ENCODE measurements at places on chromosomes 7 and 10.
A peak's percentile ranks its signal among the peaks of the same experiment; 100 is the strongest.

DNA sequence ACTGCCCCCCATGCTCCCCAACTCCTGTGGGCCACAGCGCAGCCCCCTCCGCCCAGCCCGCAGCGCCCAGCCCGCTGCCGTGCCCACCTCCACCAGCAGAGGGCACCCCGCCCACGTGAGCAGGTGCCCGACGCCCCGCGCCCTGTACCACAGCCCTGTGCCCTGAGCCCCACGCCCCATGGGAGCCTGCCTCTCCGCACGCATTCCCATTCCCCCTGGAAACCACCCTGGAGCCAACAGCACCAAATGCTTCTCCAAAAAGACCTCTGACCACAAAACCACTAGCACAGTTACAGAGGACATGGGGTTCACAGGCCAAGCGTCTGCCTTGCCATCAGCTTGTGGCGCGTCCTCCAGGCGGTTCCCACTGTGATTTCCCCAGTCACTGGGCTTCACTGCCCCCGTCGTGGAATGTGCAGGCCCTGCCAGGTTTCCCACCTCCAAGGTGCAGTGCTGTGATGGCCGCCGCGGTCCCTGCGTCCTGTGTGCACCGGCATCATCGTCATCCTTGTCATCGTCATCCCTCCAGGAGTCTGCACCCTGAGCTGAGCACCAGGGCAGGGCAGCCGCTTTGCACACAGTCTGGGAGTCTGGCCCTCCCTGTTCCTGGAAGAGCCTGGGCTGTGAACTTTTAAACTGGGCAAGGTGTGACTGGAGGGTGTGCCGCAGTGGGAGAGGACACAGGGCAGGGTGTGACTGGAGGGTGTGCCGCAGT, 61.7 kb downstream of the PWWP2B start:
- DNase-seq = no peak

- DNase-seq = no peak
Measured at GRCh38 chr7:15525652-15526263, 36.1 kb downstream of the AGMO start.

- peak; percentile 52 for DNase-seq
Measured at GRCh38 chr7:114293289-114294012, 121.2 kb upstream of the FOXP2 start.

DNA sequence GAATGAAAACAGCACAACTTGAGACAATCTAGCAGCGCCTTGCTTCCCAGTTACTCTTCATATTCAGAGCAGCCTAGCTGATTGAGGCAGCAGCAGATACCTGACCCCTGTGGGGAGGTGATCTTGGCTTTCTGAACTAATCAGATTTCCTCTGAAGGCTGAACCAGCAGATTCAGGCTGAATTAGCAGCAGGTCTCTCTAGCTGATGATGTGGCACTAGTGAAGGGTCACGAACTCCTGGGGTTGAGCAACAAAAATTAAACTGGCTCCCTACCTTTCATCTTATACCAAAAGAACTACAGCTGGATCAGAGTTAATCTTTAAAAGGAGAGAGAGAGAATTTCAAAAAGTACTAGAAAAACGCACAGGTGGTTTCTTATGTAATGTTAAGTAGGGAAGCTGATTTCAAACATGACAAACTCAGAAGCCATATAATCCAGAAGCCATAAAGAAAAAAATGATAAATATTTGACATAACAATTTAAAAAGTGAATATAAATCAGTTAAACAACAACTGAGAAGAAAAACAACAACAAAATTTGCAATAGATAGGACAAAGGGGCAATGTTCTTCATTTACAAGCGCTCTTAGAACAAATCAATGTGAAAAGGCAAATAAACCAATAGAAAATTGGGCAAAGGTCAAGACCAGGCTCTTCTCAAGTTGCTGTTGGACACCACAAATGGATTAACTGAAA, 13.5 kb downstream of the SLC25A13 start:
- DNase-seq = no peak

DNA sequence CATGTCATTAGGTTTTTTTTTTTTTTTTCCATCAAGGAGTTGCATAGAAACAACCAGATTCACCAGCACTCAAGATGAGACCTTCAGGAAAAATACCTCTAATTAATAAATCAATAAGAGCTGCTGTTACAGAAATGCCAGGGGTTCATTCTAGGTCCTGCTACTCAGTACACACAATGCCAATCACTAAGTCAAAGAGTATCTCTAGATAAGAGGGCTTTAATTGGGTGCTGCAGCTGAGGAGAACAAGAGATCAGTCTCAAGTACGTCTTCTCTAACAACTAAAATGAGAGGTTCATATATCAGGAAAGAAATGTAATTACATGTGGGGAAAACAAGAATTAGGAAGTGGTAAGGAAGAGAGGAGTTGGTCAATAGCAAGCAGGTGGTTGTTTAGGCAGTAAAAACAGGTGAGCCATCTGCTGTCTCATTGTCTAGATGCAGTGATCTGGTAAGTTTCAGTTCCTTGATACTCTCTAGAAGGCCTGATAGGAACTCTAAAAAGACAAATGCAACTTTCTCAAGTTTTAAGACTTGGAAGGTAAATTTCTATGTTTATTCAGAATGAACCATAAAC, 272.9 kb upstream of the ZWINT start:
- DNase-seq = no peak

DNA sequence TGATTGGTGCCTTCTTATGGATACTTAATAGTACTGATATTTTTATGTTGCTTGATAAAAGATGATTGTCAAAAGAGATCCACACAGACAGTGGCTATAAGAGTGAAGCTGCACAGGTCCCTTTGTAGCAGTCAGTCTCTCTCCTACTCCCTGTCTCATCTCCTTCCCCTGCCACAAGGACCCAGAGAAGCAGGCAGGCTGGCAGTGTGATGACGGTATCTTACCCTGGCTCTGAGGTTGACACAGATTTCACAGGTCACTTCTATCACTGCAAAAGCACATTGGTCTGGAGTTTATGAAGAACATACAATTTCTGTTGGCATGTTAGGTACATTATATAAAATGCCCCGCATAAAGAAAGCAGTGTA, 64.4 kb upstream of the AHR start:
- no peak for DNase-seq

- peak; percentile 56 for DNase-seq
Measured at GRCh38 chr7:30348083-30348560, 63.7 kb downstream of the ZNRF2 start.

DNA sequence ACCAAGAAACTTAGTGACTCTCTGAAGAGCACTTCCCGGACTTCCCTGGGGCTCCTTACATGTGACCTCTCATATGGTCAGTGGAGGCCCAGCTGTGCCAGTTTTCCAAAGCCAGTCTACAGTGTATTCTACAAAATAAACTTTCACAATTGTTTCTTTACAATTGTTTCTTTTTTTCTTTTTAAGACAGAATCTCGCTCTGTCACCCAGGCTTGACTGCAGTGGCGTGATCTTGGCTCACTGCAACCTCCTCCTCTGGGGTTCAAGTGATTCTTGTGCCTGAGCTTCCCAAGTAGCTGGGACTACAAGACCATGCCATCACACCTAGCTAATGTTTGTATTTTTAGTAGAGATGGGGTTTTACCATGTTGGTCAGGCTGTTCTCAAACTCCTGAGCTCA, 25.9 kb downstream of the CYP17A1 start:
- no peak for DNase-seq

- DNase-seq = peak; percentile 62
Measured at GRCh38 chr7:16695621-16696237, 49.7 kb downstream of the BZW2 start.

DNA sequence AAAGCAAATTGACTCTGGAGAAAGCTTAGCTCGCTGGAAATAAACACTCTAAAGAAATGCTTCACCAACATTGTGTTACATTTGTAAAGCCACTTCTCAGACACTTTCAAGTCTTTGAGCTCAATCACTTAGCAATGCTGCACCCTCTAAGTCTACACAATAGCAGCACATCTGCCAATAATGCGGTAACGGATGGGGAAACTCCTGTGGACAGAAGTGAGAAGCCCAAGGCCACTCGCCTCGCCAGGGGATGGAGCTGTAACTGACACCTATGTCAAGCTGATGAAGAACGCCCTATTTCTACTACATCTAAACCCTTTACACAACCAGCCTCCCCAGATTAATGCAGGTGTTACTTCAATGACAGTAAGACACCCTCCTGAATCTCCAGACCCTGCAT, 167.7 kb downstream of the SFMBT2 start:
- DNase-seq = no peak

DNA sequence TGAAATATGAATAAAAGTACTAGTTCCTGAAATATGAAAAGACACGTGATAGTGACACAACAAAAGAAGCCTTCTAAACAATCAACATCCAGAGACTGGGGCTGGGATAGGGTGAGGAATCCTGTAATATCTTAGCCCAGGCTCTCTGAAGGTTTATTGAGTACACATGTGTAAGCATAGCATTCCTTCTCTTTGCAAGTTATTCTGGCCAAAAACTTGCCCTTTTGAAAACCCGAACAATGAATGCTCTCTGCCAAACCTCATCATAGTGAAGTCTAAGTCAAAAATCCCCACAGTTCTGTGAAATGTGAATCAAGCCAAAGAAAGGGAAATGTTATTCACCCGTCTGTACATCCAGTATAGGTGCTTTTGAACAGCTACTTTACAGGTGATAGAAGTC, 11.6 kb downstream of the SEMA3D start:
- DNase-seq = no peak

- no peak for DNase-seq
Measured at GRCh38 chr10:23191764-23192711, at the start of gene PTF1A. TSS of gene PTF1A (plus strand) at chr10:23192312. CDS start at chr10:23192531, 219 bp downstream.

- DNase-seq = no peak
Measured at GRCh38 chr7:50331564-50332208, 27.2 kb downstream of the IKZF1 start.

DNA sequence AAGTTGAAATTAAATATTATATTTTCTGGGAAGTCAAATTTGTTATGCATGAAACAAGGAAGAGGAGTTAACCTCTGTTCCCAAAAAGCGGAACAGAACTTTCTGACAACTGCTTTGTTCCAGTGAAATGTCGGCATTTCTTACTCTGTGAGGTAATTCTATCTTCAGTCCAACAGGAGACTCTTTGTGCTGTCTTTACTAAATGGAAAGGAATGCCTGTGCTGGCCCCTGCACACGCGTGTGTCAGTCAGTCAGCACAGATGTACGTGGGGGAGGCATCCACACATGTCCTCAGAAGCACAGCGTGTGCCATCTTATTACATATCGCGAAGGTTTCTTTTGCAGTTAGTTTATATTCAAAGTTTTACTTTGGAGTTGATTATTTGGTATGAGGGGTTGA, 37.5 kb downstream of the NET1 start:
- DNase-seq = peak; percentile 44

DNA sequence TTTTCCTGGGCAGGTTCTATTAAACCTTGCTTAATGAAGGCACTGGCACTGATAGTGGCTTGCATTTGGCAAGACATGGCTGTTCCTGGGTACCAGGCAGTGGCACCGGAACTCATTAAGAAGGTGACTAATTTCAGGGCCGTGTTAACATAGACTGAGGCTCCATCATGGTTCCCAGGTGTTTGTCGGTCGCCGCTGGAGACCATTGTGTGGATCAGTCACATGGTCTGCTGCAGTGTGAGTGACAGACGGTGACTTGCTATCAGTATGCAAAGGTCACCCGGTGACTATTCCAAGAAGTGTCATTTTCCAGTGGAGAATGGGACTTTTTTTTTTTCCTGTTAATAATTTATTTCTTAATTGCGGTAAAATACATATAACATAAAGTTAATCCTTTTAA, 106.3 kb downstream of the INSYN2A start:
- no peak for DNase-seq

DNA sequence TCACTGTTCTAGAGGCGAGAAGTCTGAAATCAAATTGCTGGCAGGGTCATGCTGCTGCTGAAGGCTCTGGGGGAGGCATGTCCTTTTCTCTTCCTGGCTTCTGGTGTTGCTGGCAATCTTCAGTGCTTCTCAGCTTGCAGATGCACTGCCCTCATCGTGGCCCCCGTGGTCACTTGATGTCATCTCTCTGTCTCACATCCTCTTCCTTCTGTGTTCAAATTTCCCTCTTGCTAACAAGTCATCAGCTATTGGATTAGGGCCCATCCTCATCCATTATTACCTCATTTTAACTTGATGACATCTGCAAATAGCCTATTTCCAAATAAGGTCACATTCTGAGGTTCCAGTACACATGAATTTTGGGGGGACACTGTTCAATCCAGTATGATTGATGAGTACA, 36.6 kb upstream of the SRGN start:
- no peak for DNase-seq

GRCh38 chr10:67262675-67263074, 336.8 kb downstream of the LRRTM3 start:
- DNase-seq = no peak

- peak; percentile 92 for DNase-seq
Measured at GRCh38 chr10:91901784-91902677, 7.3 kb downstream of the FGFBP3 start.

DNA sequence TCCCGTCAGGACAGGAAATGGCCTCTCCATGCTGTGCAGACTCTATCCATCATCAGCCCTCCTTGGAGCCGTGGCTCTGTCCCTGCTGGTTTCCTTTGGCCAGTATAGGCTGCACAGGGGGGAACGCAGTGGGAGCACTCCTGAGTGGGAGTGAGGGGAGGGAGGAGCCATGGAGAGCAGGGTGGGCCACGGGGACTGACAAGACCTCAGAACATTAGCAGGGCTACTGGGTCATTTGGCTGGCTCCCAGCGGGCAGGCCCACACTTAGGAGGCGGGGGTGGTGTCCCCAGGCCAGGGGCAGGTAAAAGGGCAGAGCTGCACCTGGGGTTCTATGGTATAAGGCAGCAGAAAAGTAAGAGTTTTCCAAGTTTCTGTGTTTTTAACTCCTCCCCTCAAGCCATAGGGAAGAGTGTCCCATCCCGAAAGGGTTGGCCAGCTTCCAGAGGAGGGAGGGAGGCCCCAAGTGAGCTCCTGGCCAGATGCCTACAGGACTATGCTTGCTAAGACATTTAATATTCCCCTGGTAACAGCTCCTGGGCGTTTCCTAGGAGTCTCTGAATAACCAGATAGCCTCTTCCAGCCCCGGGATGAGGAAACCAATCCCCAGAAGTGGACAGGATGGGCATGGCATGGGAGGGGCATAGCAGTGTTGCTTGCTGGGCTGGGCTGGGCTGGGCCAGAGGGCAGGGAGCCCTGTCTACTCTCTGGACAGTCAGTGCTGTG, 5.5 kb upstream of the OPN4 start:
- no peak for DNase-seq

GRCh38 chr10:110003524-110003885, 4.3 kb upstream of the ADD3 start:
- DNase-seq = no peak

GRCh38 chr10:126880926-126881325, 24.3 kb upstream of the DOCK1 start:
- no peak for DNase-seq

Measured in kidney capillary endothelial cell (primary cell).